Stimulated activated CD8-positive, alpha-beta memory T cell treated with anti-CD3 and anti-CD28 coated beads, Interleukin-2, amount 100 ng/mL, for 1 hour (primary cell): ENCODE measurements at places on chromosomes 4 and X.

DNA sequence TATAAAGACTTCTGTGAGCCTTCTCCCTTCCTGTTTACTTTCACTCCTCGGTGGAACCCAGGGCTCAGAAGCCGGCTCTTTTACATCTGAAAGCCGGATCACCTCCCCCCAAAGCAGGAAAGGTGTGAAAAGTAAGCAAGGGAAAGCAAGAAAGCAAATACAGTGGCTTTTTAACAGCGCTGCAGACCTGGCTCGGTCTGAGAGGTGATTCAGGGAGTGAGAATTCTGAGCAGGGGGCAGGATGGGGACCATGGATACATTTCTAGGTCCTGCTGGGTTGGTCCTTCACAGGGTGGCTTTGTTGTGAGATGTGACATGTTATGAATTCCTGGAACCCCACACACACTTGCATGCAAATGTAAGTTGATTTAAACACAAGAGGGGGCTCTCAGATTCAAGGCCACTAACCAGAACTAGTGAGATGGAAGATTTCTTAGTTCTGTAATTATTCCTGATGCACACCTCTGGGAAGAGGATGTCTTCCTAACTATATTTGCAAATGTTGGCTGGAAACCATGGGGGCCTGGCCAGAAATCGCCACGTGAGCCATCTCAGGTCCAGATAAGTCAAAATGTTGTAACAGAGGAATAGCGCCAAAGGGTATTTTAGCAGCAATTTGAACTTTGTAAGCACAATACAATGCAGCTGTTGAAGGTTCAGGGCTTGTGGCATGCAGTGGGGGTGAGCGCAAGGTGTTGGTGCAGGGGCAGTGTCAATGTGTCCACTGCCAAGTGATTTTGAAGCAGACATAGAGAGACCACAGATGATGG, 670.1 kb upstream of the LCORL start:
- no peak for DNase-seq

- DNase-seq = no peak
Observed at GRCh38 chrX:98068024-98068580, 1184.4 kb downstream of the RPA4 start.

- DNase-seq = no peak
Observed at GRCh38 chrX:44267116-44267515, 76.4 kb downstream of the EFHC2 start.

GRCh38 chr4:87974856-87975462, 555 bp upstream of the SPP1 start:
- DNase-seq = no peak

GRCh38 chr4:88447371-88448095, 9.4 kb upstream of the HERC5 start:
- no peak for DNase-seq

- DNase-seq = no peak
Observed at GRCh38 chr4:6290769-6291547, 21.3 kb downstream of the WFS1 start.

DNA sequence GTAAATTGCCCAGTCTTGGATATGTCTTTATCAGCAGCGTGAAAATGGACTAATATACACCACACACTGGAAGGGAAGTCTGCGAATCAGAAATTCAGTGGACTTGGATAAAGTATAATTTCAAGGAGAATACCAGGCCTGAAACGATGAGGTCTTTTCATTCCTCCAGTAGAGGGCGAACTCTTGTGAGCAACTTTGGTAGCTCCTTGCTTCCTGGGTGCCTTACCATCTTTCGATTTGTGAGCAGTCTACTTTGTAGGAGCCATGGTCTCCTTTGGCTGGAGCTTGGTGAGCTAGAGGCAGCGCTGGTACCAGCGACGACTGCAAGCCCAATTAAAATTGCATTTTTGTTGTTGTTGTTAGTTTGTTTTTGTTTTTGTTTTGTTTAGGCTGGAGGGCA, 791.9 kb downstream of the FAT4 start:
- no peak for DNase-seq

DNA sequence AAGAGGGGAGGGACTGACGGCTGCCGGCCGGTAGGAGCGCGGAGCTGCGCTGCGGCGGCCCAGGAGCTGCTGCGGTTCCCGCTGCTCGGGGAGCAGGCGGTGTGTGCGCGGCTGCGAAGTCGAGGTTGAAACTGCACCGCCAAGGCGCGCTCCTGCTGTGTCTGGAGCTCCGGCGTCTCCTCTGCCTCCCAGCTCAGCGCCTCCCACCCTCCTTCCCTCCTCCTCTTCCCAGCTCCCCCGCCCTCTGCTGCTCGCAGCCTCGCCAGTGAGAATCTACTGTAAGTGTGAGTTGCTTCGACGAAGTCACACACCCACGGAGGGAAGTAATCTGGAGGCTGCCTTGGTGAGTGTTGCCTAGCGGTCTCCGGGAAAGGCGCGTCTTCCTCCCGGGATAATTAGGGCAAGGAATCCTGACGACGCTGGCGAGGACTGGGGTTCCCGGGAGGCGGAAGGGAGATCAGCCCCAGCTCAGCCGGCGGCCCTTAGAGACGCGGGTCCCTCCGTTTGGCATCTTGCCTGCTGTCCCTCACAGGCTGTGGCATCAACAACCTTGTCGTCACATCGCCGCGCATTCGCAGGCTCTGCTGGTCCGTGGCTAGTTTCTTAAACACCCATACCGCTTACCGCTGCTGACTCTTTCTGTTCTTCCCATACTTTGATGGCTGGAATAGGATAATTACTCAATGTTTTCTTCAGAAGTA, at the start of gene EPHA5:
TSS of gene EPHA5 (minus strand) at position 159 of the 701 bp plus-strand sequence. CDS start 747 bp downstream, outside the sequence.
- DNase-seq = no peak

DNA sequence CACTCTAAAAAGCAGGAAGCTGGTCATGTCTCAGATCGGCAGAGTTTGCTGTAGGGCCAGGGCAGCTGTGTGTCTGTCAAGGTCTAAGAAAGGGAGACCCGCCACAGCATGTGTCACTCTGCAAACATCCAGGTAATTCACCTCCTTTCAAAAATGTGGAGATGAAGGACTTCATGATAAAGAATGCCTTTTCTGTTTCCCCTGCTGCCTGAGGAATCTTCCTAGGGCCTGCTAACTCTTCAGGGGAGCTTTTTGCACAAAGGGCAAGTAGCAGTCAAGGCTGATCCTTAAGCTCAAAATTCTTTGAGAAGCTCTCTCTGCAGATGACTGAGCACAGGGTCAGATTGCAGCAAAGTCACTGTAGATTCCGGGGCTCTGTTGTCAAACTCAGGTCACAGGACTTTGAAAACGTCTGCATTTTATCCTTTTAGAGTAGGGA, 21.1 kb downstream of the RASL11B start:
- DNase-seq = no peak

DNA sequence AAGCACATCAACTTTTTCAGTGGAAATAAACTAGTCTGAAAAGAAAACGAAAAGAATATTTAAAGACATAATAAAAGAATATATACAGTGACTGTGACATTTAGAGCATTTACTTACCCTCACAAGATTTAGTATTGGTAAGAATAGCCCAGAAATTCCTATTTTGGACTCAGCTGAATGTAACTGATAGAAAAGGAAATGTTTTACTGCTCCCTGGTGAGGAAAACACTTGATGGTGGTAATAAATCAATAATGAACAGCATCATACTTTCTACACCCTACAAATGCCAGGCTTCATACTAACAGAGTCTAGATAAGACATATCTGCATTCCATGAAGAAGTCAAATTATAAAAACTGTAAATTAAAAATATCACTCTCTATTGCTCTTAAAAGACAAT, 753.5 kb upstream of the PCDH10 start:
- DNase-seq = no peak

GRCh38 chr4:189285377-189285776, 655.3 kb upstream of the FRG1 start:
- no peak for DNase-seq

DNA sequence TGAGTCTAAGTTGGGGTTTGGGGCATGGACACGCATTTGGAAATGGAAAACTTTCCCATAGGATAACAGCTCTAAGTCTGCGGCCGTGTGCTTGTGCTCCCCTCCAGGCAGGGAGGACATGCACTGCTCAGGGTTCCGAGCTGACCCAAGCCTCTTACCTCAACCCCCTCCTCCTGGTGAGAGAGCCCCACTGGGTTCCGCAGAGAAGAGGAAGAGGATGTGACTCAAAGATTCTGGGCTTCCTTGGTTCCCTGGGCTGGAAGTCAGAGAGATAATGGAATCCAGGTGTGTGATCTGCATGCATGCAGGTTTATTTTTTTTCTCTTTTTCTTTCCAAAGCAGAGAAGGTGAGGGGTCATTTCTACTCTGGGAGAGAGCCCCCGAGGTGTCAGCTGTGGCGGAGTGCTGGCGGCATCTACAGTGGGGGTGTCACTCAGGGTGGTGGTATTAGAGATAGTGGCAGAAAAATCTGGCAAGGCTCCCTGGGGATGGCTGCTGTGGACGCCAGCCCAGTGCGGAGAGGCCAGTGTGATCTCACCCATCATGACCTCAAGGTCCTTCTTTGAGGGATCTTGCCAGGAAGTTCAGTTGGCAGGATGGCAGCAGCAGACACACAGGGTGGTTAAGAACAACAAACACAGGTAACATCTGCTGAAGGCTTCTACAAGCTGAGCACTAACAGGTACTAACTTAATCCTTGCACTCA, 168.7 kb upstream of the HAND2 start:
- no peak for DNase-seq

DNA sequence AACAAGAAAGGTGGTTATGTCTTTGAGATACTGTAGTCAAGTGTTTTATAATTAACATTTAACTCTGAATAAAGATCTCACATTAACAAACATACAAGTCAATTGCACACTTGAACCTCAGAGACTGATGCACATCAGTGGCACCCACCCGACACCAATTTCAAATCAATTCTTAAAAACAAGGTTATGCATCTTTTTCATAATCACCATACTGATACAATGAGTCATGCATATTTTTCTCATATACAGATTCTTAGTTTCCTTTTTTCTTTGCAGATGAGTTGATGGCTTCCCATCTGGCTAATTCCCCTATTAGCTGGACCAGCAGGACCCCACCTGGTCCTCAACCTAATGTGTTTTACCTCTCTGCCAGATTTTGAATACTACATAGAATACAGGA, 136.2 kb upstream of the RPL34 start:
- no peak for DNase-seq

DNA sequence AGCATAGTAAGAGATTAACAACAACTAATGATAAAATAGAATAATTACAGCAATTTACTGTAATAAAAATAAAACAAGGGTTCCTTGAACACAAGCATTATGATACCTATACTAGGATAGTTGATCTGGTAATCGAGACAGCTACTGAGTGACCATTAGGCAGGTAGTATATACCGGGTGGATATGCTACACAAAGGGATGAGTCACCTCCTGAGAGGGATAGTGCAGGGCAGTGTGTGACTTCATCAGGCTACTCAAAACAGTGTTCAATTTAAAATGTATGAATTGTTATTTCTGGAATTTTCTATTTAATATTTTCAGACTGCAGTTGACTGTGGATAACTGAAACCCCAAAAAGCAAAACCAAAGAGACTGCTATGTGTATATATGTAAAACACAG, 9.7 kb upstream of the ANTXR2 start:
- no peak for DNase-seq

DNA sequence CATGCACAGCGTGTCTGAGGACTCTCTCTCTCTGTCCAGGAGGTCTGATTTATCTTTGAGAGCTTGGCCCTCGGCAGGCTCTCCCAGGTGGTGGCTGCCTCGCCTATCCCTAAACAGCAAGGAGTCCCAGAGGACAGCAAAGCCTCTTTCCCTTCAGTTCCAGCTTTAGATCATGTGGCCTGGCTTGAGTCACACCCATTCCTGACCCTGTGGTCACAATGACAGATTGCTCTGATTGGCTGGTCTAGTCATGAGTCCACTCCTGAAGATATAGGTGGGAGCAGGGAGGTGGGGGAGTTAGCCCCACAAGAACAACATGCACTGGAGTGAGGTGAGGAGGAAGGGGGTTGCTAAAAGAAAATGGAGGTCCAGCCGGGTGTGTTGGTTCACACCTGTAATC, 12.1 kb upstream of the PORCN start:
- no peak for DNase-seq

DNA sequence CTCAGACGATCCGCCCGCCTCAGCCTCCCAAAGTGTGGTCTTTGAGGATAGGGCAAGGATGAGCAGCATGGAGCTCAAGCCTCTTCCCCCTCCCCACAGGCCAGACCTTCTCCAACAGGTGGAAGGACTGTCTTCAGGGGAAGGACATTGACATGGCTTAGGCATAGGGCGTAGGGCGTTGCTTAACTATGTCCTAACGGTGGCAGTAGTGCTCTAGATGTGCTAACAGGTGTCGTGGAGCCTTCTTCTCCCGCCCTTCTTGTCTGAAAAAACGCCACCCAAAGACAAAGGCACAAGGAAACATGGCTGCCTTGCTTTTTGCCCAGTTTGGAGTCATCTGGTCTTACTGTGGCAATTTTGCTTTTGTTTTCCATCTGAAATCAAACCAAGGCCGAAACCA, 219.8 kb downstream of the OR13H1 start:
- peak; percentile 48 for DNase-seq

DNA sequence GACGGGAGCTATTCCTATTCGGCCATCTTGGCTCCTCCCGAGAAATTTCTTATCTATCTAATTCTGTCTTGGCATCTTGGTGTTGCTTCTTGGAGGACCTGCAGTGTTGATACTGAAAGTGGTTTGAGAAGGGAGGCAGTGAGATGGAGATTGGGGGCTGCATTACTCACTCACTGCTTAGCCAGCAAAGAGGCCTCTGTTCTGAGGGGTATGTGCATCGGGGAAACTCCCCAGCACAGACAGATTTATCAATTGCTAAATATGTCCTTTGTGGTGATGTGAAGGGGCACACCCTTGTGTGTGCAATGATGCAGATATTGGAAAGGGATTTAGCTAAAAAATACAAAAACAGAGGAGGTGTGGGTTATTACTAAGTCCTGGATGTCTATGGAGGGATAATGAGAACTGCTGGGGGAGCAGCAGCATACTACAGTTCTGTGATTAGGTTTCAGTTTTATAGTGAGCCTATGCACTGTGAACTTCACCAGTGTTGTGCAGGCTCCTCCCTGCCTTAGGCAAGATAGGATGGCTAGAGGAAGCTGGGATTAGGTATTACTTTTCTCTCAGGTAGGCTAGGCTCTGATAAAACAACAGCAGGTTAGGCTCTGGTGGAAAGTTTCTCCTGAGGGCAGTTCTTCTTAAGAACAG, 279.0 kb downstream of the HS3ST1 start:
- DNase-seq = no peak

- no peak for DNase-seq
Observed at GRCh38 chr4:4533461-4534169, 8.2 kb downstream of the STX18 start.

DNA sequence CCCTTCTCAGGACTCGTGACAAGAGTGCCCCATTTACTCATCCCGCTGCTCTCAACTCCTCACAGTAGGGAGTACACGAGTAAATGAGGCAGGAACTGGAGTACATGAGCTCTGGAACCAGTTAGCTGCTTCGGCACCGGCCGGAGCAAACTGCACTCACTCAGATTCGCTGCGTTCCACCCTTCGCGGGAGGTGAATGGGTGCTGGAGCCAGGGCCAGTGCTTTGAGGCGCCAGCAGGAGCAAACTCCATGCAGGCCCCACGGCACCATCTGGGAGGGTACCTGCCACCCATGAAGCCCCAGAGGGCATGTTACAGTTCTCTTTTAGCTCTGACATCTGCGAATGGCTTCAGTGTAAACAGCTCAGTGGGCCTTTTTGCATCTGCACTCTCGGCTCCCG, 315.5 kb upstream of the GK2 start:
- no peak for DNase-seq

- DNase-seq = no peak
Observed at GRCh38 chr4:94304365-94304971, 38.2 kb downstream of the HPGDS start.
